ENCODE measurements at places on chromosomes 11 and 22. TPM values are rescaled to one million over a fixed set of nuclear protein-coding genes. Genes with fewer than 3 reads are reported as not detected.

DNA sequence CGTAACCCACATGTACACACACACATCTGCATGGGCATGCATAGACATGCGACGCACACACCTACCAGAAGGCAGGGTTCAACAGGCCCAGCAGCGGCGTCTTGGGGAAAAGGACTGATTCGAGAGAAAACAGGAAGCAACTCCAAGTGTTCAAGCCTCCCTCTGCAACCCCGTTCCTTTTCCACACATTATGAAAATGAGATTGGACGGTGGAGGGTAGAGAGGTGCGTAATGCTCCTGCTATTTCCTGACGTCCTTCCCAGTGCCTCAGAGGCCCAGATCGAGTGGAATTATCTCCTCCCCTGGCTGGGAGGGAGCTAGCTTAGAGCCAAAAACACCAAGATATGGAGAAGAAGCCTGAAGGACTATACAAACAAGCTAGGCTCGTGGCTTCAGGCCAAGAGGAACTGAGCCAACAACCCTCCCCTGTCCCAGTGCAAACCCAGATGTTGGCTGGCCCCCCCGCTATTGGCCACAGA lies 289.2 kb downstream of the MN1 start:
- peak; percentile 32 for DNase-seq

DNA sequence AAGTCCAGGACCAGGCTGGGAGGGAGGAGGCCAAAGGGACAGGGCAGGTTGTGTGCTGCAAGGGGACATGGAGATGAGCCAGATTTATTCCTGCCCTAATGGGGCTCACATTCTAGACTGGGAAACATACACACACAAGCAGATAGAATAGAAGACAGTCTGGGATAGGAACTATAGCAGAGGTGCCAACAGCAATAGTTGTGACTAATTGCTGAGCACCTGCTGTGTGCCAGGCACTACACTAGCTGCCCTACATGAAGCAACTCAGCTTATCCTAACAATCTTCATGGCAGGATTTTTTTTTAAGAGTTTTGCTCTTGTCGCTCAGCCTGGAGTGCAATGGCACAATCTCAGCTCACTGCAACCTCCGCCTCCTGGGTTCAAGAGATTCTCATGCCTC lies 11.4 kb downstream of the MOGAT2 start:
- DNase-seq = no peak

DNA sequence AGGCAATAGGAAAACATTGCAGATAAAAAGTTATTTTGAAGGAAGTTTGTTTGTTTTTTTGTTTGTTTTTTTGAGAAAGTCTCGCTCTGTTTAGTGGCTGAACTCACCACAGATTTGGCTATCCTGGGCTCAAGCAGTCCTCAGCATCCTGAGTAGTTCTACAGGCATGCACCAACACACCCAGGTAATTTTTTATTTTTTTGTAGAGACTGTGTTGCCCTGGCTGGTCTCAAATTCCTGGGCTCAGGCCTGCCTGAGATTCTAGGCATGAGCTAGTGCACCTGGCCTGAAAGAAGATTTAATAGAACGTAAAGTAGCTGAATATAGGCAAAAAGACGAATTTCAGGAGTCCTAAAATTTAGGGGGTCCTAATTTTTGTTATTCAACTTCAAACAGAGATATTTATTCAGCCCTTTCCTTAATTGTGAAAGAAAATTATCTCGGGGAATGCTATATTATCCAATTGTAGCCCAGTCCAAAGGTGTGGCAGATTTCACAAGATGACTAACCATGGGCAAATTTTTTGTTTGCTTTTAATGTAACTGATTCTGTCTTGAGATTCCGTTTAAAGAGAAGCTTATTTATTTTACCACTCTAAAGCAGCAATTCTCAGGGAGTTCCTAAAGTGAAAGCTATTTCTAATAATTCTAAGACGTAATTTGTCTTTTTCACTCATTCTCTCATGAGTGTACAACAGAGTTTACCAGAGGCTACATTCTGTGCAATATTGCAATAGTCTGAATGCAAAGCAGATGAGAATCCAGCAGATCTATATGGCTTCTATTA lies 940 bp downstream of the IL18 start:
- DNase-seq = no peak

DNA sequence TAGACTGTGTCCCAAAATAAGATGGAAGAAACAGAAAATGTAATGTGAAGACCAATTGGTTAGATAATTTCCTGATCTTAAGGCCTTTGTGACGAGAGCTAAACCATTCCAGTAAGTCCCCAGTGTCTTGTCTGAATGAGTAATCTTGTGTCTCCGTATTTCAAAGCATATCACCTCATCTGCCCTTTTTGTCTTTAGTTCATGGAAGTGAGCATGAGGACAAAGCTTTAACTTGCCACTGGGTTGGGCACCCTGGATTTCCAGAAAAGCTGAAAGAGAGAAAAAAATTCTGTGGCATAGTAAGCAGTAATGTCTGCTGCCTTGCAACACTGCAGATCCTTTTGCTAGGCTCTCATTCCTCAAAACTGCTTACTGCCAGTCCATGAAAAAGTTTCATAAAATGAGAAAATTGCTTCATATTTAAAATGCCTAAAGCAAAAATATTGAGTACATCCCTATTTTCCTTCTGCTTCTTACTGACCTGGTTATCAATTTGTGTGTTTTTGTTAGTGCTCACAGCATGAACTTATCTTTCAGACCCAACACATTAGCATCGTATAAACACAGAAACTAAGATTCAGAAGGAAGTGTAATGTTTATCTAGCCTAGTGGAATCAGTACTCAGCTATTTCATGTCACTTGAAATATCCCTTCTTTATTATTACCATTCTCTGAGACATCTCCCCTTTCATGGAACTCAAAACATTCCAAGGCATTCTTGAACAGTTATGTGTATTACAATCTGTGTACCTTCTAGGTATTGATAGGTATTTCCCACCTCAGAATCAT lies 5.3 kb downstream of the CASP12 start:
- DNase-seq = peak; percentile 12

DNA sequence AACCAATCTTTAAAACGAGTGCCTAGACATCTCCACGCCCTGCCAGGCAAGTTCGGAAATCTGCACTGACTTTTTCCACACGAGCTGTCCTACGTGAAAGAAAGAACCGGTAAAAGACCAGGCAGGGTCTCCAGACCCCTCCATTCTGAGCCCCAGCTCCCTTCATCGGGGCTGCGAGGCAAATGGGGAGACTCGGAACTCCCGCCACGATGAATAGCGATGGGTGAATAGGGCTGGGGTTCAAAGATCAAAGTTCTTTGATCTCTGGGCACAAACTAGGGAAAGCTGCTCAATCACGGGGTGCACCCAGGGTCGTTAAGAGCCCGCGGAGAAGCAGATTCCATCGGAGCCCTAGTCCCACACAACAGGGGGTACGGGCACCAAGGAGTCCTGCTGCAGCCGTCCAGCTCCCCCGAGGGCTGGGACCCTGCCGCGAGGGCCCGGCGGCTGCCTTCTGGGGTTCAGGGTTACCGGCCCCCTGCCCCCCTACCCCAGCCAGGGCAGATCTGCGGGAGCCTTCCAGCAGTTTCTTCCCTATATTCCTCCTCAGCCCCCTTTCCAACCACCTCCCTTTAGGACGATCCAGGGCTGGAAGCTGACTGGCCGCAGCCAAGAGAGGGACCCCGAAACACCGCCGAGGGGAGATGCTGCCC lies 1.1 kb downstream of the LRP4 start:
- no peak for DNase-seq

DNA sequence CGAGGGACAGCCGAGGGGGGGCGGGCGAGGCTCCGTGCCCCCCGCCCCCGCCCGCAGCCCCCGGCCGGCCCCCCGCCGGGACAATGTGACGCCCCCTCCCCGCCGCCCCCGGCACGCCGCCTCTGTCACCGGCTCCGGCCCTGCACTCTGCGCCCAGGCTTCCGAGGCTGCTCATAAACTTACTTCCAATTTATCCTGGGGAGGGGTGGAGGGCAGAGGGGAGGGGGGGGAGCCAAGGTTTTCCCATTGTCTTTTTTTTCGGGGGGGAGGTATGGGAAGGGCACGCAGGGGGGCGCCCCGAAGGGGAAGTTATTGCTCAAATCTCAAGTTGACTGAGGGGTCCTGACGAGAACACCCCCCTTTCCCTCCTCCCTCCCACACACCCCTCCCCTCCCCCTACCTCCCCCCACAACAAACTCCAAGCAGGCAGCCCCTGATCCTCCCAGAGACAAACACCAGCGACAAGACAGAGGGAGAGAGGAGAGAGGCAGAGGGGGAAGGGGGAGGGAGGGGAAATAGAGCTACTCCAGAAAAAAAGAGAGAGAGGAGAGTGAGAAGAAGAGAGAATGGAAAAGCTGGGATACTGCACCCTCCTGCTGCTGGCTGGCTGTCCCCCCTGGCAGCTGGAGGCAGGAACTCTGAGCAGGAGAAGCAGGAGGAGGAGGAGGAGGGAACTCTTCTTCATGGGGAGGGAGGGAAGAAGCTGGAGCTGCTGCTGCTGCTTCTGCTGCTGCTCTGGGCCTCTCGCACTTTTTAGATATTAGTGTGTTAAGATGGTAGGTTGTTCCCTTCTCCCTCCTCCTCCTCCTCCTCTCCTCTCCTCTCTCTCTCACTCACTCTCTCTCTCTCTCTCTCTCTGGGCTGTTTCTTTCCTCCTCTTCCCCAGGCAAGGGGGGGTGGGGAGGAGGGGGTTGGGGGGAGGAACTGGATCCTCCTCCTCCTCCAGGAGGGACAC lies 631 bp downstream of the PHF21A start:
- DNase-seq = peak; percentile 70

CELSR1 gene
- 1.3 TPM for total RNA-seq

- peak; percentile 43 for DNase-seq
Measured at GRCh38 chr11:117259417-117259816, 26.9 kb downstream of the RNF214 start.

SCGB2A2 gene
- total RNA-seq = not detected

- no peak for DNase-seq
Measured at GRCh38 chr11:6708876-6709275, 25.7 kb upstream of the MRPL17 start.

PHOX2A gene
- total RNA-seq = not detected

GRCh38 chr11:34601609-34602008 lies 19.3 kb upstream of the EHF start:
- DNase-seq = no peak

- no peak for DNase-seq
Measured at GRCh38 chr11:102081313-102081712, 28.9 kb upstream of the YAP1 start.

- no peak for DNase-seq
Measured at GRCh38 chr11:64803846-64804345, 882 bp upstream of the MAP4K2 start.

GRCh38 chr11:31326470-31327148 lies 42.9 kb downstream of the DCDC1 start:
- DNase-seq = no peak

DNA sequence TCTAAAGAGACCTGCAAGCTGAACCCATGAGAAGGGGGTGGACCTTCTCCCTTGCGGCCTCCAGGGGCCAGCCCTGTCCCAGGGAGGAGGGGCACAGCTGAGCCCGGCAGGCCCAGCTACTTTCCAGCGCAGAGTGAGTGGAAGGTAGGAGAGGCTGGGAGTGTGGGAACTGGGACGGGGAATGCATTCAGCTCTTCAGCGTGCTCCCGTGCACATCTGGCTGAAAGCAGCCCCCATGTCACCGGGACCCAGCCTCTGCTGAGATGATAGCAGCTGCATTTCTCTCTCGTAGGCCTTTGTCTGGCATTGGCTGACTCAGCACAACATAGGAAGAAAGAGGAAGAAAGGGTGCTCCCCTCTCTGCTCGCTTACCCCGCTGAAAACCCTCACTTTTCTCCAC lies 951.5 kb downstream of the TBC1D22A start:
- no peak for DNase-seq

- no peak for DNase-seq
Measured at GRCh38 chr11:116310698-116311097, 462.1 kb downstream of the BUD13 start.

DNA sequence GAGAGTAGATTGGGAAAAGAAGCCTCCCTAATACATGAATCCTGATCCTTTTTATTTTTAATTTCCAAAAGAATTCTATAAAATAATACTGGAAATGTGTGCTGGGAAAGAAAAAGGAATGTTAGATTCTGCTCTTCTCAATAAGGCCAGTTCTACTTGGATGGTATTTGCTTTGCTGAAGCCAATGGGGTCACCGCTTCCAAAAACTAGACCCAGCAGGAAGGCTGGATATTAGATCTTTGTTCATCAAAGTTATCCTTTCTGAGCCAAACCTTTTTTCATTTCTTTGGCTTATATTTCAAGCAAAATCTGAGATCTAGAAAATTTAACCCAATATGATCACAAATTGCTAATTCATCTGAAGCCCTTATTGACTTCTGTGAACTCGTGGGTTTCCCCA lies 41.4 kb downstream of the SCUBE2 start:
- no peak for DNase-seq

RPS6KA4 gene
- total RNA-seq = 30.3 TPM

- no peak for DNase-seq
Measured at GRCh38 chr11:42596576-42597145, 715.1 kb upstream of the API5 start.

DNA sequence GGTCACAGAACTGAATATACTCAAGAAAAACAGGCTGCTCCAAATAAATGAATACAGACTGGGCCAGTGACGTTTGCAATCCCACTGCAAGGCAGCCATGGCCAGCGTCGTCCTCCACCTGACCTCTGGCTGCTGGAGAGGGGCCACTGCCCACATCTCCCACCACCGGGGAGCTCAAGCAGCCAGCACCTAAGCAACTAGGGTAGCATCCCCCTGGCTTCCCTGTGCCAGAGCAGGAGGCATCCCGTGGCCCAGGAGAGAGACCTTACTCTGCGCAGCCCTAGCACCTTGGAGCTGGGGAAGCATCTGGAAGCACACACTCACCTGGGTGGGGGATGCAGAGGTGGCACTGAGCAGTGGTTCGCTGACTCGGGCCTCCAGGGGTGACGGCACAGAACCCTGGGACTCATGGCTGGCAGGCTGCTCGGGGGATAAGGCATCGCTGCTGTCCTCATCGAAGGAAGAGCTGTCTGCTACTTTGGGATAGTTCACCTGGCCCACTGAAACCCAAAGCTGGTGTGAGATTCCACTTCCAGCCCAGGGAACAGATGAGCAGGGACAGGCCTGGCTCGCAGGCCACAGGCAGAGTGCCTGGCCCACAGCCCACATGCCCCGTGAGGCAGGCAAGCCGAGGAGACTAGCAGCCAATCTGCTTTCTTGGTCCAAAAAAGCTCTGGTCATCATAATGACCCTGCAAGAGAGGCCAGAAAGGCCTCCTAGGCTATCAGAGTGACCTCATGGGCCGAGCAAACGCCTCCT lies 53.7 kb downstream of the SGSM3 start:
- peak; percentile 80 for DNase-seq

DNA sequence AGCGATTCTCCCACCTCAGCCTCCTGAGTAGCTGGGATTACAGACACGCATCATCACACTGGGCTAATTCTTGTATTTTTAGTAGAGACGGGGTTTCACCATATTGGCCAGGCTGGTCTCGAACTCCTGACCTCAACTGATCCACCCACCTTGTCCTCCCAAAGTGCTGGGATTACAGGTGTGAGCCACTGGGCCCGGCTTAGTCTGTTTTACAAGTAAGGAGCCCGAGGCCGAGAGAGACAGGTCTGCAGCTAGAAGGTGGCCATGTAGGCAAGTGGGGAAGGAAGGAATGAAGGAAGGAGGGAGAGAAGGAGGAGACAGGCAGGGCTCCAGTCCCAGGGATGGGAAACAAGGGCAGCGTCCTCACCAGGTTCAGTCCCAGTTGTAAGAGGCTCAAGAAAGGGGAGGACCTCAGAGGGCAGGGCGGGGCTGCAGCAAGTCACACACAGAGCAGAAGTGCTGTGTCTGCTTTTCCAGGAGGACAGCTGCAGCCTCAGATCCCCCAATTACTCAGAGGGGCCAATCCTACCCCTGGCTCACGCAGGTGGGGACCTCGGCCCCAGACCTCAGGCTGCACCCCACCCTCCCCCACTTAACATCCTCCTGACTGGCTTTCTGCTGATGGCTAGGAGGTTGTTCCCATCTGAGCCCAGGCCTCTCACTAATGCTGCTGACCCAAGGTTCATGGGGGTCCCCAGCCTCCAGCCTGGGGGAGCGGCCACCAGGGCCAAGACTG lies 53.8 kb upstream of the PRR5 start:
- DNase-seq = peak; percentile 72

All from myocyte (in vitro differentiated cells).